ENCODE measurements at places on chromosomes 5 and 9.

DNA sequence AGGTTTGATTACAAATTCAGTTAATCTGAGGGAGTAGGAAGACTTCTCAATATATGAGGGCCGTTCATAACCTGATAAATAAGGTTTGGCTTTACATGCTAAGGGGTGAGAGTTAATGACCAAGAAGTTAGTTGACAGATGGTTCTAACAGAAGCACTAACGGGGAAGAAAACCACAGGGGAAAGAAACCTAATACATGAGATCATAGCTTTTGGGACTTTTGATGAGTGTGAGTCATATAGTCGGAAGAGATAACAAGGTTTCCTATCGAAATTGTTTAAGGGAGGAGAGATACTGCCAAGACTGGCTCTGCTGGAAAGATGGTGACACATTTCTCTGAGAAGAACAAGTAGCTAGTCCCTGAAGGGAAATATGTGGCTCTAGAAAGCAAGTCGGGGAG lies 140.1 kb downstream of the COX7C start:
- DNase-seq = no peak

DNA sequence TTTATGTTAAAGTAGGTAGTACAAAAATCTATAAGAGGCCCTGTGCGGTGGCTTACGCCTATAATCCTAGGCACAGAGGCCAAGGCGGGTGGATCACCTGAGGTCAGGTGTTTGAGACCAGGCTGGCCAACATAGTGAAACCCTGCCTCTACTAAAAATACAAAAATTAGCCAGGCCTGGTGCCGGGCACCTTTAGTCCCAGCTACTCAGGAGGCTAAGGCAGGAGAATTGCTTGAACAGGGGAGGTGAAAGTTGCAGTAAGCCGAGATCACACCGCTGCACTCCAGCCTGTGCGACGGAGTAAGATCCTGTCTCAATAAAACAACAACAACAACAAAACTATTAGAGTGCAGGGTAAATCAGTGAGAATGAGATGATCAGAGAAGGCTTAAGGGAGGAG lies 634.5 kb downstream of the NR2F1-AS1 start:
- DNase-seq = no peak

GRCh38 chr9:3887221-3887653 lies 361.4 kb upstream of the RFX3 start:
- DNase-seq = no peak

DNA sequence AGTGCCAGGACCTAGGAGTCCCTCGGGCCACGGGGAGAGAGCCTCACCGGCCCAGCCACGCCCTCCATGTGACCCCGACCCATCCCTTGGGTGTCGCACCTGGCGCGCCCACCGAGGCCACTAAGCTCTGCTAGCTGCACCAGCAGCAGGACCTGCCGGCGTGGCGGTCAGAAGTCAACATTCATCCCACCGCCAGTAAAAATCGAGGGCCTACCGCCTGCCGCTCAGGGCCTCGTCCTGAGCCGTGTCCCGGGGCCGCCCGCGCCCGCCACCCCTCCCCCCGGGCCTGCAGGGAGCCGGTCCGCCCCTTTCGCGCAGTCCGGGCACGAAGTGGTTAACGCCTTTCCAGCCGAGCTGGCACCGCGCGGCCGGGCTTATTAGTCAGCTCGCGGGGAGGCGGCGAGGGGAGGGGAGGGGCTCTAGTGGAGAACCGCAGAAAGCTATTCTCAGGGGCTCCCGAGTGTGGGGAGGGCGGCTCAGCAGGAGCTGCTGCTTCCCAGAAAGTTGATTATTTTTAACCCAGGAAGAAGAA lies 124.4 kb downstream of the C9orf50 start:
- peak; percentile 98 for DNase-seq

DNA sequence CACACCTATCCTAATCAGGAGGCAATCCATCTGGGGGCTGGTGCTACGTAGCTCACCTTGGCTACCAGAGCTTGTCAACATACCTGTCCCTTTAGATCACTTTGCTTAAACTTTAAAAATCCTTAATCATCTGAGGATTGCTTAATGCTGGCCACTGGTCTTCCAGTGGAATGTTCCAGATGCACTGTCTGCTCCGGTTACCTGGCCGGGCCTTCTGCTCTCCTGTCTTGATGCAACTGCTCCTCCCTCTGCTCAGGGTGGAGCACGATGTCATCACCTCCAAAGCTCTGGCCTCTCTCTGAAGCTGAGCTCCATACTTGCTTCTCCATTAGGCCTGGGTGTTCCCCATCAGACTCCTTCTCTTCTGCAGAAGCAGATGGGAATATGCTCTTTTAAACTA lies 106.5 kb upstream of the OTULINL start:
- no peak for DNase-seq

GRCh38 chr5:10594591-10595210 lies 30.8 kb downstream of the ANKRD33B start:
- DNase-seq = no peak

DNA sequence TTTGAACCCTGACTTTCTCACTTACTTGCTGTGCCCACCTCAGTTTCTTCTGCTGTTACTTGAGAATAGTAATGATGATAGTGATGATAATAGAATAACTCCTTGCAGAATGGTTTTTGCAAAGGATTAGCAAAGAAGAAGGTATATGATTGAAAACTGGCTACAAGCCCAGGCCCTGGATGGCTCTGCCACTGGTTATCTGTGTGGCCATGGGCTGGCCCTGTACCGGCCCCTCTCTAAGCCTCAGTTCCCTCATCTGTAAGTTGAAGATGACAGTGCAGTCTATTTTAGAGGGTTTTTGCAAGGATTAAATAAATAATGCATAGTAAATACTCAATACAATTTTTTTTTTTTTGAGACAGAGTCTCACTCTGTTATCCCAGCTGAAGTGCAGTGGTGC lies 6.2 kb downstream of the TTLL11 start:
- DNase-seq = no peak

Data from left ventricle myocardium superior (tissue), 1 donor.